Neural crest cell (in vitro differentiated cells): ENCODE measurements at places on chromosomes 11 and 22. TPM values are rescaled to one million over a fixed set of nuclear protein-coding genes. Genes with fewer than 3 reads are reported as not detected.

GRCh38 chr11:44880511-44880910 is 70.2 kb downstream of the TP53I11 start:
- no peaks in the 10 kb centered on the region for H3K27me3 ChIP-seq
- peaks cover 51% of the 10 kb centered on the region for H3K4me1 ChIP-seq
- no peaks in the 10 kb centered on the region for H3K36me3 ChIP-seq
- H3K4me3 ChIP-seq: no peak overlapping the region
- DNase-seq: no peak

GRCh38 chr22:45731798-45732495 is 60.3 kb downstream of the ATXN10 start:
- DNase-seq: no peak
- no peak overlapping the region for H3K27ac ChIP-seq
- peaks cover 3% of the 10 kb centered on the region for H3K36me3 ChIP-seq
- no peaks in the 10 kb centered on the region for H3K27me3 ChIP-seq
- H3K4me1 ChIP-seq: peaks cover 12% of the 10 kb centered on the region
- H3K4me3 ChIP-seq: no peak overlapping the region

DNA sequence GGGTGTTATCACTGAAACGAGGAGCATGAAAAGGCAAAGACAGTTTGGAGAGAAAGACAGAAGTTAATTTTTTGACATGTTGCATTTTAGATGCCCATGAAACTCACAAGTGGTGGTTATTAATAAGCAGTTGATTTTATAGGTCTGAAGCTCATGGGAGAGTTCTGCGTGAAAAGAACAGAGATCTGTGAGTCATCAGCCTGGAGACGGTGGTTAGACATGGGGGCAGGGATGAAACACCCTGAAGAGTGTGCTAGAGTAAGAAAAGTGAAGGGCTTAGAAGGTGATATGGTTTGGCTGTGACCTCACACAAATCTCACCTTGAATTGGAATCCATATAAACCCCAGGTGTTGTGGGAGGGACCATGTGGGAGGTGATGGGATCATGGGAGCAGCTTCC is 289.1 kb upstream of the ISX start:
- no peaks in the 10 kb centered on the region for H3K4me1 ChIP-seq
- DNase-seq: no peak
- no peak overlapping the region for H3K4me3 ChIP-seq

DNA sequence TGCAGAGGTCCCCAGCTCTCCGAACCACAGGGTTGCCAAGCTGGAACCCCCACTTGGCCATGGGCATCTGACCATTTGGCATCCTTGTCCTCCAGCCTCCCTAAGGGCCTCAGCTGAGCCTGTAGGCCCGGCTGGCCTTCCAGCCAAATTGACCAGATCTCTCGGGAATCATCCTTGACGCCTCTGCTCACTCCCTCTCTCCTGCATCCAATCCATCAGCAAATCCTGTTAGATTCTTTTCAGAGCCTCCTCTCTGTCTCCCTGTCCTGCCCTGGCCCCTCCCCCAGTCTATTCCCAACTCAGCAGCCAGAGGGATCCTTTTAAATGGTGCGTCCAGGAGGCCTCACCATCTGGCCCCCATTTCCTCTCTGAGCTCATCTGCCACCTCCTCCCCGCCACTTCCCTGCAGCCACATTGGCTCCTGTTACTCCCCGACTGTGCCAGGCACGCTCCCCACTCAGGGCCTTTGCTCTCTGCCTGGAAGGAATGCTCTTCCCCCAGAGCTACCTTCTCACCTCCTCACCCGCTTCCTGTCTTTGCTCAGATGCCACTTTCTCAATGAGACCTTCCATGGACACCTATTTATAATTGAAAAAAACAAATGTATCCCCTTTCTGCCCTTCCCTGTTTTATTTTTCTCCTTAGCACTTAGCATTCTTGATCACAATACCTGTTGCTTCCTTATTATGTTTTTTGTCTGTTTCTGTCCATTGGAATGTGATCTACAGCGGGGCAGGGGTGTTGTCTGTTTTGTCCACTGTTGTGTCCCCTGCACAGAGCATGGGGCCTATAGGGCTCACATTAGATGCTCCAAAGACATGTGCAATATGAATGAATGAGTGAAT is 78.1 kb downstream of the NFAM1 start:
- DNase-seq: no peak
- H3K36me3 ChIP-seq: no peaks in the 10 kb centered on the region
- no peak overlapping the region for H3K4me3 ChIP-seq
- peaks cover 10% of the 10 kb centered on the region for H3K4me1 ChIP-seq

DNA sequence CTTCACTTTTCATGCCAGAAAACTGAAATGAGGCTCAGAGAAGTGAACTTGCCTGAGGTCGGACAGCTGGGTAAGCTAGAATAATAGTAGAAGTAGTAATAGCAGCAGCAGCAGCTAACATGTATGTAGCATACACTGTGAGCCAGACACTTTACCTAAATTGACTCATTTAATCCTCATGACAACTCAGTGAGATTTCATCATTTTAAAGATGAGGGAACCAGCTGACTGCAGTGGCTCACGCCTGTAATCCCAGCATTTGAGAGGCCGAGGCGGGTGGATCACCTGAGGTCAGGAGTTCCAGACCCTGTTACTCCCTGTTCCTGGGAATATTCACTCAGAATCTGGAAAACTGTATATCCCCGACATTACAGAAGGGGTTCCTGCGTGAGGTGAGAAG is 154.5 kb downstream of the DBX1 start:
- H3K4me3 ChIP-seq: no peak overlapping the region
- peaks cover 14% of the 10 kb centered on the region for H3K27me3 ChIP-seq
- H3K36me3 ChIP-seq: no peaks in the 10 kb centered on the region
- H3K27ac ChIP-seq: no peak overlapping the region

- H3K27ac ChIP-seq: no peak overlapping the region
- no peak for DNase-seq
- no peaks in the 10 kb centered on the region for H3K27me3 ChIP-seq
- no peak overlapping the region for H3K4me3 ChIP-seq
- H3K36me3 ChIP-seq: no peaks in the 10 kb centered on the region
- H3K4me1 ChIP-seq: peaks cover 17% of the 10 kb centered on the region
Measured at GRCh38 chr11:78647986-78648875, 73.6 kb upstream of the NARS2 start.

DNA sequence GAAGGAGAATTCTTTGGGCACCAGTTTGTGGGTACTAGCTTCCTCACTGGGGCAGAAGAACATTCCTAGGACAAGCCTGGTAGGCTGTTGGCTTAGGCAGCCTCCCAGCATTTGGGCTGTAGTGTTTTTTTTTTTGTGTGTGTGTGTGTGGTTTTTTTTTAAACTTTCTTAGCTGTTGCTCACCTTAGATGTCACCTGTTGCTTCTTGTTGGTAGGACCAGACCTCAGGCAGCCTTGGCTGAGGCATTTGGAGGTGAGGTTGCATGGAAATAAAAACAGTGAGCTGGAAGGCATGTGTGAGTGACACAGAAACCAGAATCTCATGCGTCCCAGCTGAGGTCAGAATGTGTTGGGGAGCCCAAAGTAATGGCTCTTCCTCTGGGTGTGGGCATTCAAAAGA is 21.3 kb downstream of the AMPD3 start:
- H3K4me1 ChIP-seq: no peaks in the 10 kb centered on the region
- no peak overlapping the region for H3K4me3 ChIP-seq
- no peaks in the 10 kb centered on the region for H3K36me3 ChIP-seq
- H3K27ac ChIP-seq: no peak overlapping the region
- DNase-seq: no peak
- peaks cover 4% of the 10 kb centered on the region for H3K27me3 ChIP-seq

- H3K27me3 ChIP-seq: no peaks in the 10 kb centered on the region
- DNase-seq: no peak
- H3K4me3 ChIP-seq: no peak overlapping the region
- H3K27ac ChIP-seq: no peak overlapping the region
- H3K4me1 ChIP-seq: no peaks in the 10 kb centered on the region
Measured at GRCh38 chr22:44453441-44454112, 44.5 kb downstream of the RTL6 start.

DNA sequence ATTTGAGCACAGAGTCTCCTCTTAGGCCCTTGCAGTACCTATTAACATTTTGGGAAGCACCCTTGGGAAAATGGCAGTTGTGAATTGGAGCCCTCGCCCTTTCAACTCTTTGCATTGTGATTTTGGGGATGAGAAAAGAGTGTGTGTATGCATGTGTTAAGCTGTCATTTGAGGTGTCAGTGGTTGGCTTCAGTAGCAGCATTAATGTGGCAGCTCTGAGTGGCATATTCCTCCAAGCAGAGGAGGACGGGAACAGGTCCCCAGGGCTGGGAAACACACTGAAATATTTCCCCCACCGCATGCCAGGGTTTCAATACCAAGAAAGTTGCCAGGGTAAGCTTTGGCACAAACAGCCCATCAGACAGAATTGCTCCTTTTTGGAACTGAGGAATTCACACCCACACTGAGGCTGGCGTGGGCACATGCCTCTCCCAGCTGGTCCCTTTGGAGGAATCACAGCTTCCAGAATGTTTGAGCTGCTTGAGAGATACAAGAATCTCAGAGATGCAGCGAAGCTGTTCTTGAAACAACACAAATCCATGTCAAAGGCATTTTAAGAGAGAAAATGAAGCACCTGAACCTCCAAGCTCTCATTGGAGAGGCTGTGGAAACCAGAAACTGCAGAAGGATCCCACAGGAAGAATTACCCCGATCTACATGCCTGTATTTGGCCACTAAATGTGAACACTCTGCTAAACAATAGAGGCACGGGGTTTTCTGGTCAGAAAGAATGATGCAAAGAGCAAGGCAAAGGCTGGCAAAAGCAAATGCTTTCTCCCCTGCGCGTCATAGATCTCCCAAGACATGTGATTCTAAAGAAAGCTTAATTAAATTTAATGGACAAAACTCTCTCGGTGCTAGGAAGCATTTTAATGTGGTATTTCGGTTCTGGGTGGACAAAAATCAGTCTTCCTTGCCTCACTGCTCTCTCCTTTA is 67.2 kb upstream of the RCN1 start:
- no peaks in the 10 kb centered on the region for H3K36me3 ChIP-seq
- peaks cover 4% of the 10 kb centered on the region for H3K4me1 ChIP-seq
- H3K27ac ChIP-seq: no peak overlapping the region
- no peak for DNase-seq

GRCh38 chr11:116653206-116653605 is 119.6 kb downstream of the BUD13 start:
- H3K36me3 ChIP-seq: no peaks in the 10 kb centered on the region
- no peaks in the 10 kb centered on the region for H3K4me1 ChIP-seq
- H3K27ac ChIP-seq: no peak overlapping the region
- no peaks in the 10 kb centered on the region for H3K27me3 ChIP-seq
- no peak for DNase-seq
- H3K4me3 ChIP-seq: no peak overlapping the region

DNA sequence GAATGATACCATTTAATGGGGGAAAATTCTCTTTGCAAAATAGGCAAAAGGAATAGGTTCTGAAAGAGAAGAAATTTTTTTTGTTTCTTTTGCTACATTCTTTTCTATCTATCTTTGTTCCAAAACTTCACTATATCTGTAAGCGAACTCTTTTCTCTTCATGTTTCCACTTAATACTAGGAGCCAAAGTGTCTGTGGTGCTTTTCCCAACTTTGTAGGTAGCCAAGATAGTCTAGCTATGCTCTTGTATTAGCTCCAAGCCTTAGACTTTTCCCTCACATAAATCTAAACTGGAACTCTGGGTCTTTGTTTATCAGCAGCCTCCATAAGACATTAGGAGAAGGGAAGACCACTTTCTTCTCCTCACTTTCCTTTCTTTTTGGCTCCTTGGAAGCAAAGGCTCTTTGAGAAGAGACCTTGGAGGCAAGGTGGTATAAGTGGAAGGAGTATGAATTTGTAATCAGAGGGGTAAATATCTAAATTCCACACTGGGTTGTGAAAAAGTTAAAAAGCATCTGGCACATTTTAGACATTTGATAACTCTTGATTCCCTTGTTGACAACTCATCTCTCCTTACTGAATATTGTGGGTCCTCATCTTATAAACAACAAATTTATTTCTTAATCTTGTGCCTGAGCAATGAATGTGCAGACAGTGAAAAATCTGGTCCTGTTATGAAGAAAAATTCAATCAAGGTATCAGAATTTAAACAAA is 130.0 kb downstream of the EHF start:
- no peaks in the 10 kb centered on the region for H3K27me3 ChIP-seq
- no peak overlapping the region for H3K4me3 ChIP-seq
- peaks cover 21% of the 10 kb centered on the region for H3K36me3 ChIP-seq
- no peaks in the 10 kb centered on the region for H3K4me1 ChIP-seq

- H3K27ac ChIP-seq: no peak overlapping the region
- H3K4me3 ChIP-seq: no peak overlapping the region
- no peaks in the 10 kb centered on the region for H3K4me1 ChIP-seq
Measured at GRCh38 chr11:7046474-7047175, 26.3 kb downstream of the NLRP14 start.

- H3K27ac ChIP-seq: no peak overlapping the region
- H3K27me3 ChIP-seq: no peaks in the 10 kb centered on the region
- H3K4me3 ChIP-seq: no peak overlapping the region
- DNase-seq: no peak
- H3K4me1 ChIP-seq: peaks cover 17% of the 10 kb centered on the region
- H3K36me3 ChIP-seq: peaks cover 53% of the 10 kb centered on the region
Measured at GRCh38 chr22:45704648-45705047, 33.0 kb downstream of the ATXN10 start.

DNA sequence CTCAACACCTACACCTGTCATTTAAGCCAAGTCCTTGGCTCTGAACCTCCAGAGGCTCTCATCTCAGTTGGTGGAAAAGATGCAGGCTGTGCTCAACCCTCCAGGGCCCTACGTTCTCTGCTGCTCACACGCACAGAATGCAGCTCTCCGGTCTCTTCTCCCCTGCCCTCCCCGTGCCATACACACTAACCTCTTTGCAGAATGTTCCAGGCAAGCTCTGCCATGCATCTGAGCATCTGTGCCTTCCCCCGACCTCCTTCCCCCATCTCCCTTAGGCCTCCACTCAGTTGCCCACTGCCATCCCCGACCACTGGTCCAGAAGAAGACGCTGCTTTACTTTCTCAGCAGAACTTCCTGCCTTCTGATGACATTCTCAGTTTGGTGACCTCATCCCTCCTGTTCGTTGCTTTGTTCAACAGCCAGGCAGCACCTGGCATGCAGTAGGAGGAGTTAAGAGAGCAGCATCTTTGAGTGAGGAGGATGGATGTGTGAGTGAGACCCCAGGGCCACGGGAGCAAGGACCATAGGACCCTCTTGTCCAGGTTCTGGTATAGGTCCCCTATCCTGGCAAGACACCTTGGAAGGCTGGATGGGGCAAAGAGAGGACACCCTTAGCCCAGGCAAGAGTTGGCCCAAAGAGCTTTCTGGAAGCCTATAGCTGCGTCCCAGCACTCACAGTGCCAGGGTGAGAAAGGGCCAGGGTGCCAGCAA is 598.0 kb downstream of the BRD1 start:
- no peaks in the 10 kb centered on the region for H3K36me3 ChIP-seq
- H3K27me3 ChIP-seq: peaks cover 39% of the 10 kb centered on the region
- DNase-seq: no peak
- no peak overlapping the region for H3K27ac ChIP-seq

Gene ANKK1
- total RNA-seq: 0.09 TPM in 1 of 2 replicates, not detected in the other

Gene CASP1
- total RNA-seq: not detected in 2 replicates

Gene FBLN1
- 152 and 163 TPM in 2 replicates for total RNA-seq

Gene TMEM121B
- total RNA-seq: 12.2 and 12.6 TPM in 2 replicates

Gene MRGPRF
- 0.16 and 0.23 TPM in 2 replicates for total RNA-seq

Gene TTC36
- 1.1 and 1.2 TPM in 2 replicates for total RNA-seq

Gene ARHGAP8
- 0.61 and 0.96 TPM in 2 replicates for total RNA-seq

Gene IGLL1
- total RNA-seq: not detected in 2 replicates
